Activated CD4-positive, alpha-beta T cell treated with anti-CD3 and anti-CD28 coated beads, Interleukin-2, amount 50 U/mL, for 1 hour (primary cell): ENCODE measurements at places on chromosomes 2 and 18.

DNA sequence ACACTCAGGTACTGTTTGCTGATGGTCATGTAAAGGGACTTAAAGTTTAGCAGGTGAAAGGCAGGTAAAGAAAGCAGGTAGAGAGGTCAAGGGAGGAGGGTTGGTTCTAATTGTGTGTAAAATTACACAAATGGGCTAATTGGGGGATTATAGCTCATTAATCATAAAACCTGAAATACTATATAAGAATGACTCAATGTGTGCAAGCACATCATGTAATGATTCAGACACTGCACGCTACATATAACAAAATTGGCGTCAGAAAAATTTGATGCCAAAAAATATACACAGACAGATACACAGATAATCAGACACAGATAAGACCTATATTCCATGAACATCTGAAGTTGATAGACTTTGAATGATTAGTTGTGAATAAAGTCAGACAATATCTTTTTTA is 120.7 kb upstream of the LMAN1 start:
- no peak for DNase-seq

DNA sequence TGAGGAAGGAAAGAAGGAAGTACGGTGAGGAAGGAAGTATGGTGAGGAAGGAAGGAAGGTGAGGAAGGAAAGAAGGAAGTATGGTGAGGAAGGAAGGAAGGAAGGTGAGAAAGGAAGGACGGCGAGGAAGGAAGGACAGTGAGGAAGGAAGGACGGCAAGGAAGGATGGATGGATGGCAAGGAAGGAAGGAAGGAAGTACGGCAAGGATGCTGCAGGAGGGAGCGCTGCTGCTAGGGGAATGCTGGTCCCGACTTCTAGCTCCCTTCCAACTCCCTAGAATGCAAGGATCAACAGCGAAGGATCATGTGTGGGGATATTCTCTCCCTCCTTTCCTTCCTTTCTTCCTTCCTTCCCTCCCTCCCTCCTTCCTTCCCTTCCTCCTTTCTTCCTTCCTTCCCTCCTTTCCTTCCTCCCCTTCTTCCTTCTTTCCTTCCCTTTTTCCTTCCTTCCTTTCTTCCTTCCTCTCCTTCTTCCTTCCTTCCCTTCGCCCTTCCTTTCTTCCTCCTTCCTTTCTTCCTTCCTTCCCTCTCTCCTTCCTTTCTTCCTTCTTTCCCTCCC is 42.3 kb upstream of the SLC66A3 start:
- no peak for DNase-seq

- no peak for DNase-seq
Measured at GRCh38 chr2:219228041-219228910, 1.2 kb downstream of the ATG9A start.

DNA sequence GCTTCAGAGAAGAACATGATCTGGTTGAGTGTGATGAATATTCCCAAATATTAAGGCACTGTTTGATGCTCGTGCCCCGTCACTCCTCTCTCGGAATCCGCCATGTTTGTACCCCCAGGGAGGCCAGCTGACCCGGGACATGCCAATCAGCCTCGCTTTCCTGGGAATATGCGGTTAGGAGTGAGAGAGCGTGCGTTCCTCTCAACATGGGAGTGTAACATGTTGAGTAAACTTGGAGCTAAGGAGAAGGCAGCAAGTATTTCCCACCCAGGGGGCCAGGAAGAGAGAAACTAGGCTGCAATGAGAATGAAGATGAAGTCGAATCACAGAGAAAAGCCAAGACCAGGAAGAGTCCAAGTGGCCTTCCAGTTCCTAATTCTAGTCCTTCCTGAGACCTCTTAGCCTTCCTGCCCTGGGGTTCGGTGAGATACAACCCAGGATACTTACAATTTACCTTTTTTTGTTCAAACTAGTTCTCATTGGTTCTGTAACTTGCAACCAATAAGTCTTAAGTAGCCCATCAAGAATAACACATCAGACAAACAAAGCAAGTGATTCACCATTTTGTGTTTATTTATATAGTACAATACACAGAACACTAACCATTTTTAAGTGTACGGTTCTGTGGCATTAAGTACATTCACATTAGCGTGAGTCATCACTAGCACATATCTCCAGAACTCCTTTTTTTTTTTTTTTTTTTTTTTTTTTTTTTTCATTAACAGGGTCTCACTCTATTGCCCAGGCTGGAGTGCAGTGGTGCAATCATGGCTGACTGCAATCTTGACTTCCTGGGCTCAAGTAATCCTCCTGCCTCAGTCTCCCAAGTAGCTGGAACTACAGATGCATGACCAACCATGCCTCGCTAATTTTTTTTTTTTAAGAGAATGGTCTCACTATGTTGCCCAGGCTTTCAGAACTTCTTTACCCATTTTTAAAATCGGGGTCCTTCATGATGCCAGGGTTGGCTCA is 36.4 kb upstream of the SLC1A4 start:
- DNase-seq: no peak

- DNase-seq: no peak
Measured at GRCh38 chr2:200089040-200089755, 133.8 kb downstream of the MAIP1 start.

GRCh38 chr2:127664065-127664894 is 11.1 kb downstream of the LIMS2 start:
- DNase-seq: no peak

DNA sequence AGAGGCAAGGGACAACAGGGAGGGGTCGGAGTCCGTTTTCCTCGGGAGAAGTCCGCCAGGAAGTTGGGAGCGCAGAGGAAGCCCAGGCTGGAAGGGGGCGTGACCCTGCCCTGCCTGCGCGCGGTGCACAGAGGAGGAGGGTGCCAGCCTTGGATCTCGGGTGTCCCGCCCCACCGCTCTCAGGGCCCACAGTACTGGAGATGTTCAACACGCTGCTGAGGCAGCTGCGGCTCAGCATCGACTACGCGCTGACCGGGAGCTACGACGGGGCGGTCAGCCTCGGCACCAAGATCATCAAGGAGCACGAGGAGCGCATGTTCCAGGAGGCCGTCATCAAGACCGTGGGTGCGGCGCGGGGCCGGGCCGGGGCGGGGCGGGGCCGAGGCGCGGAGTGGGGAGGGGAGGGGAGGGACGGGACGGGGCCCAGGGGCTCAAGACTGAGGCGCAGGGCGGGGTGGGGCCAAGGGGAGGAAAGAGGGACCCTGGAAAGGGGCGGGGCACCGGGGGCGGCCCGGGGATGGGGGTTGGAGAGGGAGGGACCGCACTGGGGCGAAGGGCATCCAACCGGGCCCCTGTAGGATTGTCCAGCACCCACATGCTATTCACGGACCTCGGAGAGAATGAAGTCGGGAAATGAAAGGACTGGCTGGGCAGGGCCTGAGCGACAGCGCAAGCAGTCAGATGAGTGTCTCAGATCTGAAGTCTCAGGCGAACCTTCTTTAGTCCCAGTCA is 36.6 kb downstream of the POMC start:
- DNase-seq: no peak

DNA sequence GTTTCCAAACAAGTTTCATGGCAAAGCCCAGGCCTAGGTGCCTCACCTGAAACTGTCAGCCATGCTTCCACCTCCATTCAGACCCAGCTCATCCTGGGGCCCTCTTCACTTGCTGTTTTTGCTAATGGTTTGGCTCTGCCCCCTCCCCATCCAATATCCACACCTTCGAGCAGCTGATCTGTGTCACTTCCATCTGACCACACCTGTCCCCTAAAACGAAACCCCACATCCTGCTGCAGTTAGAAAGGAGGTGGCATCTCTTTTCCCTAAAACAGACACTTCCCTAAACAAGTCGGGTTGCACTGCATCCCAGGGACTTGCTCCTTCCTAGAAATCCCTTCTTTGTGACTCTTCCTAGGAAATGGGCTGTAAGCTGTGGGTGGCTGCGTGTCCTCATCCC is 748.7 kb upstream of the SALL3 start:
- no peak for DNase-seq

- DNase-seq: no peak
Measured at GRCh38 chr2:46372475-46372874, 75.3 kb downstream of the EPAS1 start.

DNA sequence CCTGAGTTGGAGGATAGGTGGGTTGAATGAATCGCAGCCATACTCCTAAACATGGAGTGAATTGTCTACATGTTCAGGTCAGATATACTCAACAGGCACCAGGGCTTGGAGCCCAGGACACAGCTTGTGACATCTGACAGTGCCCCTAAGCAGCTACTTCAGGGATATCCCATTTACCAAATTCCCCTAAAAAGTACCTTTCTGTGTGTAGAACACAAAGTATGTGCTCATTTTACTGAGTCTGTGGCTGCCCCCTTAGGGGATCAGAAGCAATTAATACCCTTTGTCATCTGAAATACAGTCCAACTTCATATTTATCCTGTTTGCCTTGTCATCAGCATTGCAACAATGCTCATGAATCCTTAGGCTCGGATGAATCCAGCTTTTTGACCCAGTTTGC is 20.8 kb downstream of the TNFRSF11A start:
- DNase-seq: no peak

GRCh38 chr2:162963156-162963555 is 124.6 kb upstream of the KCNH7 start:
- no peak for DNase-seq

GRCh38 chr2:125172181-125172580 is 1147.1 kb downstream of the CNTNAP5 start:
- no peak for DNase-seq

GRCh38 chr2:187552381-187552780 is 1.9 kb downstream of the TFPI start:
- no peak for DNase-seq

DNA sequence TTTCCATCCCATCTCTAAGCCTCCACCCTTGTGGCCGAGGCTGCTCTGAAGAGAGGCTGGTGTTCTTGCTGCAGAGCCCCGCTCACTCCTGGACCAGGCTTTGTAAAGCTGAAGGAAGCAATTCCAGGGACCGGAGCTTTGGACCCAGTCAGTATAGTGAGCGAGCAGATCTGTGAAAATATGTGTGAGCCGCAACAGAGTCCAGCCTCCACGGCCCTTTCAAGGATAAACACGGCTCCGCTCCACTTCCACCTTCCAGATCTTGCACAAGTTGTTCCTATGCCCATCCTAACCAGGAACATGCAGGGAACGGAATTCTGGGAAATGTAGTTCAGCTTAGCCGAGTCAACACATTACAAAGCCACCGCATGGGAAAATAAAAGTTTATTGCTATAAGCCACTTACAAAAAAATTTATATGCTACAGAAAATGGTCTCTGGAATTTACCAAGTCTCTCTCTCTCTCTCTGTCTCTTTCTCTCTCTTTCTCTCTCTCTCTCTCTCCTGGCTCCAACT is 151.7 kb upstream of the ZNF521 start:
- DNase-seq: no peak

GRCh38 chr18:40559556-40559955 is 1395.5 kb upstream of the PIK3C3 start:
- no peak for DNase-seq

DNA sequence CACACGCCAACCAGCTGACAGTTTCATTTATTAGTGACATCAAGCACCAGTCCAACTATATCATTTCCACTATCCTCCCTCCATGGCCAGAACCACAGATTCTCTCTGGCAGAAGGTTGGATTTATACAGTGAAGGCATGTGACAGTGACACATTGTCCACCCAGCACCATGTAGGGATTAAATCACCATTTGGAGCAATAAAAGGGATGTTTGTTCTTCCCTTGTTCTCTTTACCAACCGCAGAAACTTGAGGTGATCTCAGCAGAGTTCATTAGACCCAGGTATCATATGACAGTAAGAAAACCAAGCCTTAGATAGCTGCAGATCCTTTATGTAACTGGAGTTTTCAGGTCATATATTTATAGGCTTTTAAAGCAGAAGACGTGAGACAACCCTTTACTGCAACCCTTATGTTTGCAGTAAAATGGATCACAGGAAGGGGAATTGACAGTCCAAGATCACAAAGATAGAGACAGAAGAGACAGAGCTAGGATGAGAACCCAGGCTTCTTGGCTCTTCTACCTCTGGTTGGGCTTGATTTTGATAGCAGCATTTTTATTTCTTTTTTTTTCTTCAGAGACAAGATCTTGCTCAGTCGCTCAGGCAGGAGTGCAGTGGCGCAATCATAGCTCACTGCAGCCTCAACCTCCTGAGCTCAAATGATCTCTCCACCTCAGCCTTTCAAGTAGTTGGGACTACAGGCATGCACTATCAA is 80.1 kb downstream of the XDH start:
- DNase-seq: no peak

DNA sequence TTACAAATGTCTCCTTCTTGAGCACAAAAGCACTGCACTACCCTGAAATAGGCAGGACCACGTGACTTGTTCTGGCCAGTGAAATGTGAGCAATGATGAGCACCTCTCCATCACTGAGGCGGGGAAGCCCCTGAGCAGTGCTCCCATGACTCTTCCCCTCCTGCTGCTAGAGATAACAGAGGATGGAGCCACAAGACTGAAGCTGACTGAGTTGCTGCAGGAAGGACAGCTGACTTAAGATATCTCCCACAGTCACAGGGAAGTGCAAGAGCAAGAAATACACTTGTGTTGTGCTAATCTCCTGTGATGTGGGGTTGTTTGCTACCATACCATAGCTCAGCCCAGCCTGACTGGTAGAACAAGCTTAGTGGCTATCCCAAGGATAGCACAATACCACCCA is 38.7 kb downstream of the STK39 start:
- DNase-seq: no peak

DNA sequence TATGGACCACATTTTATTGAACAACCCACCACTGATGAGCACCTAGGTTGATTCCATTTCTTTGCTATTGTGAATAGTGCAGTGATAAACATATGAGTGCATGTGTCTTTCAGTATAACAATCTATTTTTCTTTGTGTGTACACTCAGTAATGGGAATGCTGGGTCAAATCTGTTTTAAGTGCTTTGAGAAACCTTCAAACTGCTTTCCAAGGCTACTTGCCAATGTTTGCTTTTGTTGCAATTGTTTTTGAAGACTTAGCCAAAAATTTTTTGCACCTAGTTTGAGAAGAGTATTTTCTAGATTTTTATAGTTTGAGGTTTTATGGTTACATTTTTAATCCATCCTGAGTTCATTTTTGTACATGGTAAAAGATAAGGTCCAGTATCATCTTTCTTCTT is 587.4 kb upstream of the SETBP1 start:
- DNase-seq: no peak

GRCh38 chr2:20744366-20745335 is 77.7 kb downstream of the GDF7 start:
- DNase-seq: no peak

GRCh38 chr18:10094655-10095054 is 180.8 kb downstream of the VAPA start:
- no peak for DNase-seq

- DNase-seq: no peak
Measured at GRCh38 chr2:239887604-239888003, 137.5 kb downstream of the NDUFA10 start.

- DNase-seq: no peak
Measured at GRCh38 chr2:1826226-1826905, 82.1 kb upstream of the PXDN start.

DNA sequence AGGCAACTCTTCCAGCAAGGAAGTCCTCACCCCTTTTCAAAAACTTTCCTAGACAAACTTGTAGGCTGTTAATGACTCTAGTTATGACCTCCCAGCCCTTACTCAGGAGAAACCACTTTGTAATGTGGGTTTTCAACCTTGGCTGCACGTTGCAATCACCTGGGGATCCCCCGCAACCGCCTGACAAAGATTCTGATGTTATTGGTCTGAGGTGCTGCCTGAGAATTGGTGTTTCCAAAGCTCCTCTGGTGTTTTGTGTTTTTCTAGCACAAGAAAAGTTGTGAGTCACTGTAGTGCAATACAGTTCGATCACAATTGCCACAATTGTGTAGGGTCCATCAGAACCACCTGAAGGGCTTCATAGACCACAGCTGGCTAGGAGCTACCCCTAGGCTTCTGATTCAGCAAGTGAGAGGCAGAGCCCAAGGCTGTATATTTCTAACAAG is 121.6 kb downstream of the SP100 start:
- DNase-seq: no peak
